ENCODE measurements at places on chromosomes 5 and 9. TPM values are rescaled to one million over a fixed set of nuclear protein-coding genes. Genes with fewer than 3 reads are reported as not detected.

- no peaks in the 10 kb centered on the region for H3K36me3 ChIP-seq
- H3K27ac ChIP-seq, result no peak overlapping the region
- H3K4me3 ChIP-seq, result no peak overlapping the region
- H3K27me3 ChIP-seq, result peaks cover 27% of the 10 kb centered on the region
- DNase-seq, result no peak
Measured at GRCh38 chr5:87765009-87765408, 352.3 kb upstream of the CCNH start.

- no peak for DNase-seq
- H3K27ac ChIP-seq, result no peak overlapping the region
- H3K4me1 ChIP-seq, result no peaks in the 10 kb centered on the region
- no peaks in the 10 kb centered on the region for H3K36me3 ChIP-seq
- H3K27me3 ChIP-seq, result no peaks in the 10 kb centered on the region
Measured at GRCh38 chr5:32935283-32935682, 224.2 kb downstream of the NPR3 start.

Gene PCDHB15
- total RNA-seq, result not detected

Gene RNF130
- total RNA-seq, result 17.7 TPM

Gene CTNND2
- total RNA-seq, result not detected

Gene CTSL
- 5.6 TPM for total RNA-seq
